MM.1S (cell line): ENCODE measurements at places on chromosomes 6 and 20.

DNA sequence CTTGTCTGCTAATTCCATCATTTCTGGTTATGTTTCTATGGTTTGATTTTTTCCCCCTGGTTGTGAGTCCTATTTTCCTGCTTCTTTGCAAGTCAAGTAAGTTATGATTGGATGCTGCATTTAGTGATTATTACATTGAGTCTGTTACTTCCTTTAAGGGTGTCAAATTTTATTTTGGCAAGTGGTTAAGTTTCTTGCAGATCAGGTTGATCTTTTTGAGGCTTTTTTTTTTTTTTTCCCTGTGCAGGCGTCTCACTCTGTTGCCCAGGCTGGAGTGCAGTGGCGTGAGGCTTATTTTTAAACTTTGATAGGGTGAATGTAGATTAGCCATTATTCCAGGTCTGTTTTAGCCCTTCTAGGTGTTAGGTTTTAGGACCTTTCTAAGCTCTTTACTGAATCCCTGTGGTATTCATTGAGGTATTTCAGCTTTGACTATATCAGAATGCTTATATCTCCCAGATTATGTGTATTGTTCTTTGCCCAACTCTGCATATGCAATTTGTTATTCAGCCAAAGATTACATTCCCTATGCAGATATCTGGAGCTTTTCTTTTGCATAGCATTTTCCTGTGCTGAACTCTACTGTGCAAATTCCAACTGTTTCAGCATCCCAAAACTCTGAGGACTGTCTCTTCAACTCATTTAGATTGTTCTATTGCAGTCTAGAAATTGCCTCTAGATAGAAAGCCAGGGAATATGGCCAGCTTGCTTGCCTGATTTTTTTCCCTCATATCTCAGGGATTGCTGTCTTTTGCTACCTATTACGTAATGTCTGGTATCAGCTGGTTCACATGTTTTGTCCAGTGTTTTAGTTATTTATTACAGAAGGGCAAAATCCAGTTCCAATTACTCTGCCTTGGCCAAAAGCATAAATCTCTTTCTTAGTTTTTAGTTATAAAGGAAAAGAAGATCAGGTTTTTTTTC, 113.3 kb downstream of the AFG1L start:
- DNase-seq: no peak

- DNase-seq: no peak
Observed at GRCh38 chr6:139344186-139344963, 30.1 kb downstream of the CITED2 start.

GRCh38 chr6:63486196-63486595, 86.1 kb upstream of the LOC128125822 start:
- no peak for DNase-seq

- DNase-seq: no peak
Observed at GRCh38 chr6:118786596-118787453, 107.1 kb upstream of the ASF1A start.

DNA sequence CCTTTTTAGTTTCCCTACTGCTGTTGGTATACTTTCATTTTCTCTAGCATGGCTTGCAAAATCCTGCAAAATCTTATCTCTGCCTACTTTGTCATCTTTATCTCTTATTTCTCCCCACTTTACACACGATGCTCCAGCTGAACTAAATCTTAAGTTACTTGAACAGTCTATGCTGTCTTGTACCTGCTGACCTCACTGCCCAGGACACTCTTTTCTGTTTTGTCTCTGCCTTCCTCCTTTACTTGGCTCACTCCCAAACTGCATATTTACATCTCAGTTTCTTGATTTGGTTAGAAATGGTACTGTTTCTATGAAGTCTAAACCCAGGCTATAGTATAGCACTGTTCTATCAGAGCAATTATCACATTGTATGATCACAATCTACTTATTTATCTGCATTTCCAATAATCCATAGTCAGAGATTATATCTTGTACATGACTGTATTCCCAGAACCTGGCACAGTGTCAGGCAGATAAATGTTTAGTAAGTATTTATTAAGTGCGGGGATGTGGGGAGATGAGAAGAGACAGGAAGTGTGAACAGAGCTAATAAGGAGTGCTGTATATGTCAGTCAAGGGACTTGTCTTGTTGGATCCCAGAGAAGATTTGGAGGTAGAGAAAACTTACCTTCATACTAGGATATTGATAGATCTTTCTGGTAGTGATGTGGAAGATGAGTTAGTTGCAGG, 57.6 kb downstream of the ADGRG6 start:
- no peak for DNase-seq

GRCh38 chr6:113411011-113411410, 446.1 kb upstream of the MARCKS start:
- DNase-seq: no peak

GRCh38 chr20:59676851-59677182, 72.5 kb downstream of the PHACTR3 start:
- DNase-seq: no peak

- no peak for DNase-seq
Observed at GRCh38 chr20:18909254-18909653, 95.7 kb downstream of the SCP2D1 start.

GRCh38 chr6:13035606-13036005, 292.7 kb downstream of the TBC1D7 start:
- DNase-seq: no peak

- no peak for DNase-seq
Observed at GRCh38 chr6:91155129-91155785, 568.4 kb upstream of the MAP3K7 start.

DNA sequence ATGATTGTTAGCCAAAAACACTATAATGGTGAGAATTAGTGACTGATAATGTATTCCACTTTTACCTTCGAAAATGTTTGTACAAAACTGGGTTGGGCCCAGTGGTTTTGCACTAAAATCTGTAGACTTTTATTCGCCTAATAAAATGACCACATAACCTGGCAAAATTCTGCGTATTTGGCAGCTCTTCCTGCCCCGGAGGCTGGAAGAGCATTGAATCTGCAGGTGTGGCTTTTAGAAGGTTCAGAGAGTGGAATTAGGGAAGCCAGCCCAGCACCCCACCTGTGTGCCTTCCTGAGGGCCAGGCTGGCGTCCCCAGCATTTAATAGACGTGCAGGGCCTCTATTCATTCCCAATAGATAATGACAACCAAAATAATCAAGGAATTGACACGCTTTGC, 256.7 kb downstream of the UST start:
- DNase-seq: no peak

GRCh38 chr6:78989191-78989590, 88.9 kb downstream of the PHIP start:
- no peak for DNase-seq

- DNase-seq: no peak
Observed at GRCh38 chr6:28941684-28942448, 18.1 kb upstream of the TRIM27 start.

DNA sequence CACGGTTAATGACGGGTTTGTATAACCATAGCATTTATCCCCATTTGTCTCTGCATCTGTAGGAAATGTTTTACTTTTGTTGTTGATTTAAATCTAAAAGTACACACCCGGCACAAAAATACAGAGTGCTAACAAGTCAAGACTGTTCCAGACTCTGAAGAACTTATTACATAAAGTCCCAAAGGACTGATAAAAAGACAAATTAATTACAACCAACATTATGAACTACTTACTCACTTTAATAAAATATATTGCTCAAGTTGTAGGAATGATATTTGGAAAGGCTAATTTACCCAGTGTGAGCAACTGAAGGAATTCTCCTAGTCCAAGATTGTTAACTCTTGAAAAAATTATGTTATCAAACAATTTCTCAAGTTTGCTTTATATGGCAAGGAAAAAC, 115.6 kb downstream of the KIF13A start:
- no peak for DNase-seq

DNA sequence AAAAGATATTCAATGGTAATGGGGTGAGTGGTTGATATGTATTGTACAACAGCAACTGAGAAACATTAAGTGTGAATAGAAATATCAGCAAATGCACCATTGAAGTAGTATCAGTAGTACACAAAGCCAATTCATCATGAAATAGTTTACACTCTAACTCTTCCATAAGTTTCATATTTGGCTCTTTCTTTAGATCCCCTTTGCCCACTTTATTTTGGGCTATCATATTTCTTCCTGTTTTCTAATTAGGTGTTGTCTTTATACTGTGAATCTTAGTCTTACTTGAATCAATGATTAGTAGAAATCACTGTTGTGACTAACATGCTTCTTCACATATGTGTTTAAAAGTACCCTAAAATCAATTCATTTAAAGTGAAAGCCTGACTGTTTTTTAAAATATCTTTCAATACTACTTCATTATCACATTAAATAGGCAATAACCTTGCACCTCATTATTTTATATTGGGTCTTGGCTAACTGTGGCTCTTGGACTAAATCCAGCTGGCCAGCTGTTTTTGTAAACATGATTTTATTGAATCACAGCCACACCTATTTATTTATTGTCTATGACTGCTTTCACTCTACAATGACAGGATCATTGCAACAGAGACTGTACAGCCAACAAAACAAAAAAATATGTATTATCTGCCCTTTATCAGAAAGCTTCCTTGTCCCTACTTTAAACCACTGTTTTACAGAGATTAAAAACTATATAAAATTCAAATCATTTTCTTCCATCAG, 38.9 kb downstream of the EYS start:
- DNase-seq: no peak

GRCh38 chr20:51985013-51985415, 182.7 kb upstream of the SALL4 start:
- no peak for DNase-seq
